Stimulated activated CD8-positive, alpha-beta memory T cell treated with anti-CD3 and anti-CD28 coated beads, Interleukin-4, amount 100 ng/mL, for 4 hours (primary cell): ENCODE measurements at places on chromosomes 11 and 22.
A peak's percentile ranks its signal among the peaks of the same experiment; 100 is the strongest.

DNA sequence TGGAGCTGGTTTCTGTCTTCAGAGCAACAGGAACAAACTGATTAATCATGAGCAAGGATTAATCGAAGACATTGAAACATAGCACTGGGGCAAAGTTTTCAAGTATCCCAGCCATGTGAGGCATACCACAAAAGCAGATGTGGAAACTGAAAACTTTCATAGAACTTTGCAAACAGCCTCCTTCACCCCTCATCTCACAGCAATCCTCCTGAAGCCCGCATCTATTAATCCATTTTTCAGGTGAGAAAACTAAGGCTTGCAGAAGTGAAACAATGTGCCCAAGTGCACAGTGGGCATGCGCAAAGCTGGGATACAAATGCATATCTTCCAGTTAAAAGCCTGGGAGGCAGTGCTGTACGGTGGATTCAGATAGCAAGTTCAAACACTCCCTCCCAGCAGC, 58.6 kb upstream of the HMGXB4 start:
- no peak for DNase-seq

DNA sequence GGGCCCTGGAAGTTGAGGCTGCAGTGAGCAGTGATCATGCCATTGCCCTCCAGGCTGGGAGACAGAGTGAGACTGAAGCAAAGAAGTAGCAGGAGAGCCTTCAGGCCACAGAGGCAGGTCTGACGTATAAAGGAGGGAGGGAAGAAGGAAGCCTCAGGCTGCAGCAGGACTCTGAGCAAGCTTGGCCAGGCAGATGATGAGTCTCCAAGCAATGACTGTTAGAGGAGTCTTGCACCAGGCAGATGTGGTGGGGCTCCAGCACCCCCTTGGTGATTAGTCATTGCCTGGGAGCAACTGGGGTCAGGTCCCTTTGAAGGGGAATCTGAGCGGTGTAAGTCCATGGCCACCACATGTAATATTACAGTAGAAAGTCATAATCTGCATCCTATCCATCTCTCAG, 36.6 kb upstream of the NFAM1 start:
- DNase-seq: no peak

GRCh38 chr11:124627546-124627945, 4.9 kb downstream of the TBRG1 start:
- DNase-seq: no peak

DNA sequence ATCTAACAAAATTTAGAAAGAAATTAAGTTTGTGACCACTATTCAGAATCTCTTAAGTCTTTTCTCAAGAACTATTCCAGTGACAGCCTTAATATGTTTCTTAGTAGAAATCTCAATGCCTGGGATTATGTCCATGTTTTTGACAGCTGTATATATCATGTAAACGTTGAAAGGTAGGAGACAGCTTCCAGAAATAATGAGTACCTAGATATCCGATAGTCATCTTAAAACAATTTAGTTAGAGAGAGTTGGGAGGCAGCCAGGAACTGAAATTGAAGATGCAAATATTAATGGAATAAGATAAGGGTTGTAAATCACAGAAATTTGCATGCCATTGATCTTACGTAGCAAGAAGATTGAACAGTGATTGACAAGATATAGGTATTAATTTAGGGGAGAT, 955.2 kb downstream of the JRKL start:
- DNase-seq: no peak

- no peak for DNase-seq
These were observed 34.1 kb downstream of the OR4D9 start for GRCh38 chr11:59545179-59546020.

- DNase-seq: no peak
These were observed 78.3 kb upstream of the SCUBE2 start for GRCh38 chr11:9169595-9170295.

- no peak for DNase-seq
These were observed 66.0 kb upstream of the ZBED5 start for GRCh38 chr11:10923882-10924281.

DNA sequence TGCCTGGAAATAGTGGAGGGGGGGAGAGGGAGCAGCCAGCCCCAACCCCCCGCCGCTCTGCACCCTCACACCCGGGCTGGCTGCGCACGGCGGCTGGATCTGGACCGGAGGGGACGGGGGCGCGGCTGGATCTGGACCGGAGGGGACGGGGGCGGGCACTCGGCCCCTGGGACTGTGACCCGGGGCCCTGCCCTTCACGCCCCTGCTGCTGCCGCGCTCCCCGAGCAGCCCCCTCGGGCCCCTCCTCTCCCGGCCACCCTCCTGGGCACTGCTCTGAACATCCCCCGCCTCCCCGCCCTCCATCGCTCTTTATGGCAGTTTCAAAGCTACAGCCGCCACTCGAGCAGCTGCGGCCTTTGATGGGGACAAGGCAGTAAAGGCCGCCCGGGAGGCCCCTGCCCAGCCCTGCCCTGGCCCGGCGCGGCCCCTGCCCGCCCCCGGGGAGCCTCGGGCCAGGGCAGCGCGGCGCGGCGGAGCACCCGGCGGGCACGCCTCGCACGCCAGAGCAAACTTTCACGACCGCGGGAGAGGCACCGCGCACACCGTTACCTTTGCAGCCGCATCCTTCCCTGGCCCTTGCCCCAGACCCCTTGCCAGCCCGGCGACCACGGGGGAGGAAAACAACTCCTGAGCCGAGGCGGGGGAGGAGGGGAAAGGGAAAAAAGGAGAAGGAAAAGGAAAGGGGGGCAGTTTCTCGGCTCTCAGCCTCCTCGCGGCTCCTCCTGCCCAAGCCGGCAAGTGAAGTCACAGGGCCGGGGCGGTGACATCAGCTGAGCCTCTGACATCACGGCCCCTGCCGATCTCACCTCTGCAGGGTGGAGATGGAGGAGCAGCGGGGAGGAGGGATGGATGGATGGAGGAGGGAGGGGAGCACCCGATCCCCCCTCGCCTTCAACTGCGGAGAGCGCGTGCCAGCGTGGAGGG, 13.1 kb upstream of the TCF20 start:
- DNase-seq: no peak

DNA sequence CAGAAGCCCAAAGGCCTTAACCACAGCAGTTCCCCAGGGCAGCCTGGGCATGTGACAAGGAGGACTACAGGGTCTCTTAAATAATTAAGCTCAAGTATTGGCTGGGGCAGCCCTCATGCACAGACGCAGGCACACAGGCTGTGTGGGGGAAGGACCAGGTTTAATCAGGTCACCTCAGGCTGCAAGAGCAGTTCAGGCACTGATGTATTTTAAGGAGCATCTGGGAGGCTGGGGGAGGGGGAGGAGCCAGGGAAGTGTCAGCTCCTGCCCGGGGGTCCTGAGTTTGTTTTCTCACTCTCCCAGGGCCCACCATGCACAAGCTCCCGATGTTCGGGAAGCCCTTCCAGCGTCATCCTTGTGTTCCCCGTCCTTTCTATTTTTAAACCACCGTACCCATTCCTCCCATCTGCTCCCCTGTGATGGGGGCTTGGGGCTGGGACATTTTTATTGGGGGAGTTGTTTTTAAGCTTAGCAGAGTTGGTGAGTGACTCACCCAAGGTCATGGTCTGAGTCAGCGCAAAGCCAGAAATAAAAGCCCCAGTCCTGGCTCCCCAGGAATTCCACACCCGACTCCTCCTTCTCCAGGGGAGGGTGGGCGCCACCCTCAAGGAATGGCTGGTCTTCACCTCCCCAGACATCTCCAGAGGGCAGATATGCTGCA, 2.4 kb downstream of the CSDC2 start:
- DNase-seq: no peak

DNA sequence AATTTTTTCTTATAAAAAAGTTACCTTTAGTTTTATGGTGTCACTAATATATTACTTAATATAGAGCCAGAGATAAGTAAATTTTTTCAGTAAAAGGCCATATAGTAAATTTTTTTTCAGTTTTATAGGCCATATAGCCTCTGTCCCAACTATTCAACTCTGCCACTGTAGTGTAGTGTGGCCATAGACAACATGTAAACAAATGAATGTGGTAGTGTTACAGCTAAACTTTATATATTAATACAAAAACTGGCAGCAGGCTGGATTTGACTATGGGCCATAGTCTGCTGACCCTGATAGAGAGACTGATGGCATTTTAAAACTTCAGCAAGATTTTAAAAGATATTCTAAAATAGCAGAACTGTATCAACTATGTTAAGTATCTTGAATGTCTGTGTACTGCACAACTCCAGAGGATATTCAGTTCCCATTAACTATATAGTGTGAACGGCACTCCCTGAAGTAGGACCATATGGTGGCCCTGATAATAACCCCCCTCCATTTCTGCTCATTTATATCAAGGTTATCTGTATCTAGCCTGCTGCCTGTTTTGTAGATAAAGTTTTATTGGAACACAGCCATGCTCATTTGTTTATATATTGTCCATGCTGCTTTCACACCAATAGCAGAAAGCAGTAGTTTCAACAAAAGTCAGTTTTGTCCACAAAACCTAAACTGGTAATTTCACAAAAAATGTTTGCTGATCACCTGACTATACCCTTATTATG, 71.6 kb downstream of the PRMT3 start:
- DNase-seq: no peak

- DNase-seq: no peak
These were observed 26.3 kb upstream of the APLNR start for GRCh38 chr11:57263351-57263750.

DNA sequence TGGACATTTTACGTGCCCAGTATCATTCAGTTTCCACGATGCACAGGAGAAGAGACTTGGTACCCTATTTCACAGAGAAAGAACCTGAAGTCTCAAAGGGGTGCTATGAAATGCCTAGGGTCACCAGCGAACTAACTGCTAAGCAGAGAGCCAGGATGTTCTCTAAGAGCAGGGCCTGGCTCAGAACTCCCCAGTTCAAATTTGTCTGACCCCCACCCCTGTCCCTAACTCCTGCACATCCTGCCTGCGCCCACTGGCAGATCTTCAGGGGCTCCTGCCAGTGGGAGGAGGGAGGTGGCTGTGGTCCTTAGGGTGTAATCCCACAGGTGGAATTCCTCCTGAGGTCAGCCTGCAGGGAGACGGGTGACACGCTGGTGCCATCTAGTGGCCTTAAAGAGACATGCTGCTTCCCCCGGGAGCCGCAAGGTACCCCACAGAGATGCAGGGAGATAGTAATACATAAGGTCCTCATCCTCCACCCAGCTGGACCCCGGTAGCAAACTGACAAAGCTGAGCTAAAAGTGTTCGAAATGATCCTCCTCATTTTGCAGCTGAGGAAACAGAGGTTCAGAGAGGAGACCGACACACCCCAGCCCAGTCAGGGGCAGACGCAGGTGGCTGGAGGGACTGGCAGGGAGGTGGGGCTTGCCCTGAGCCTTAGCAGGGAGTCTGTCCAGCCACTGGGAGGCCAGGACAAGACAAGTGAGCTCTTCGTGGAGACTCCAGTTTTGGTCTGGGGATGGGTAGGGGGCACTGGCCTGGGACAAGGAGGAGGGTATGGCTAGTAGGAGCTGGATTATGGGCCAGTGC, 34.1 kb downstream of the MB start:
- DNase-seq: peak; percentile 11

- DNase-seq: no peak
These were observed 37.0 kb downstream of the TSKU start for GRCh38 chr11:76820184-76820566.

DNA sequence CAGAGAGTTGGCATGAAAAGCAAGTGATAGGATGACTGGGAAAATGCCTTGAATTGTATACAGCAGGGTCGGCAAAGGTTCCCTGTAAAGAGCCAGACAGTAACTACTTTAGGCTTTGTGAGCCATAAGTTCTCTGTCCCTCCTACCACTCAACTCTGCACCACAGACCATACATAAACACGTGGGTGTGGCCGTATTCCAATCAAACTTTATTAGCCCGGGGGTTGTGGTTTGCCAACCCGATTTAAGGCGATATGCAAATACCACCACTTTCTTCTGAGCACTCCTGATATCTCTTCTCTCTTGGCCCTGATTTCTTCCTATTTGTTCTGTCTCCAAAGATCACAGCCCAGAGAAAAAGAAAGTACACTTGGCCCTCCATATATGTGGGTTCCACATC, 87.5 kb downstream of the MN1 start:
- DNase-seq: no peak

GRCh38 chr22:39719559-39720450, 149.3 kb downstream of the CACNA1I start:
- DNase-seq: no peak

- no peak for DNase-seq
These were observed 3.0 kb downstream of the THY1 start for GRCh38 chr11:119419834-119420492.

GRCh38 chr11:8282631-8283030, 19.0 kb upstream of the LMO1 start:
- DNase-seq: no peak

GRCh38 chr11:87022738-87023137, 15.0 kb upstream of the TMEM135 start:
- DNase-seq: no peak

DNA sequence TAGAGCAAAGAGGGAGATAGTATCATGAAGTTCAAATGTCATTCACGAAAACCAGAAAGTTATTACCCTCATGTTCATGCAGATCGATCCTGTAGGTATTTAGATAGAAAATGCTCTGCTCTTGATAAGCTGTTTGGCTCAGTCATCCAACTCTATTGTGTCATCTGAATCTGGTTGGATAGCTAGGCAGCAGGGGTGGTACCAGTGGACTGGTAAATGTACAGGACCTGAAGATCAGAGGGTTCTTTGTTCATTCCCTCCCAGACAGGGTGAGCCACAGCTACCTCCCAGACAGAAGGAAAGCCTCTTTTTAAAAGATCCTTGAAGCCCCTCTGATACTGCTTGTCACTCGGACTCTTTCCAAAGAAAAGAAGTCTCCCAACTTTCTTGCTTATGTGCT, 29.8 kb upstream of the DRD2 start:
- DNase-seq: no peak

GRCh38 chr11:32433101-32433913, 2.0 kb downstream of the WT1 start:
- no peak for DNase-seq
